Left ventricle myocardium superior (tissue), 1 donor: ENCODE measurements at places on chromosomes 13 and 19.

DNA sequence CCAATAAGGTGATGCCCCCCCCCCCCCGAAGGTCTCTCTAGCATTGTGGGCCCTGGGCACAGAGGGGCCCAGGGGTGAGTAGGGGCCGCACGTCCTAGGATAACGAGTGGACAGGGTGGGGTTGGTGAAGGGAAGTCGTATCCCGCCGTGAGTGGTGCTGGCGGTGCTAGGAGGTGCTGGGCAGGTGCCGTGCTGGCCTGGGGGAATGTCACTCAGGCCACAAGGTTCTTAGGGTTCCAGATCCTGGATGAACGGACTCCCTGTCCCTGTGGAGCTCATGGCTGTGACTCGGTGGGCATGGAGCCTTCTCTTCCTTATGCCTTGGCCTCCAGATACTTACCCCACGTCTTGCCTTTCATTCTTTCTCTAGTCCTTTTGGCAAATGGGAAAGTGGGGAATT lies 157.4 kb upstream of the SOX1 start:
- DNase-seq = no peak

DNA sequence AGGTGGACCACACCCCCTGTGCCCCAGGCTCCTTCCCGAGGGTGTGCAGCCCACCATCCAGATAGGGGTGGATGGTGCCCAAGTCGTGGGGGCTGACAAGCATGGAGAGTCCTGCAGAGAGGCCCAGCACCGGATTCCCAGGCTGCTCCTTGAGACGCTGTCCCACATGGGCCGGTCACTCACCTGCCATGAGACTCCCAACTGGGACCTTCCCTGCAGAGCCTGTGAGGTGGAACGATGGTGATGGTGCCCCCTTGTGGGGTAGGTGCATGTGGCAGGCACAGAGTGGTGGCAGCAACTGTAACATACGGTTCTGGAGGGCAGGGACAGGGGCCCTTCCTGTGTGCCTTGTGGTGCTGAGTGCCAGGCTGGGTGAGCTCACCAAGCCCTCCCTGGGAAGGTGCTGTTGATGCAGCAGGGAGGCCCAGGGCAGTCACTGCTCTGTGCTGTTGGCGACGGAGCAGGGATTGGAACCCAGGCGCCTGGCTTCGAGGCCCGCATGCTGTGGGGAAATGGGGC lies 33.1 kb downstream of the PPP1R37 start:
- peak; percentile 58 for DNase-seq

GRCh38 chr13:110524541-110525257 lies 36.8 kb downstream of the RAB20 start:
- peak; percentile 93 for DNase-seq

- no peak for DNase-seq
These were observed 140.7 kb downstream of the KCTD12 start for GRCh38 chr13:76745261-76746200.

DNA sequence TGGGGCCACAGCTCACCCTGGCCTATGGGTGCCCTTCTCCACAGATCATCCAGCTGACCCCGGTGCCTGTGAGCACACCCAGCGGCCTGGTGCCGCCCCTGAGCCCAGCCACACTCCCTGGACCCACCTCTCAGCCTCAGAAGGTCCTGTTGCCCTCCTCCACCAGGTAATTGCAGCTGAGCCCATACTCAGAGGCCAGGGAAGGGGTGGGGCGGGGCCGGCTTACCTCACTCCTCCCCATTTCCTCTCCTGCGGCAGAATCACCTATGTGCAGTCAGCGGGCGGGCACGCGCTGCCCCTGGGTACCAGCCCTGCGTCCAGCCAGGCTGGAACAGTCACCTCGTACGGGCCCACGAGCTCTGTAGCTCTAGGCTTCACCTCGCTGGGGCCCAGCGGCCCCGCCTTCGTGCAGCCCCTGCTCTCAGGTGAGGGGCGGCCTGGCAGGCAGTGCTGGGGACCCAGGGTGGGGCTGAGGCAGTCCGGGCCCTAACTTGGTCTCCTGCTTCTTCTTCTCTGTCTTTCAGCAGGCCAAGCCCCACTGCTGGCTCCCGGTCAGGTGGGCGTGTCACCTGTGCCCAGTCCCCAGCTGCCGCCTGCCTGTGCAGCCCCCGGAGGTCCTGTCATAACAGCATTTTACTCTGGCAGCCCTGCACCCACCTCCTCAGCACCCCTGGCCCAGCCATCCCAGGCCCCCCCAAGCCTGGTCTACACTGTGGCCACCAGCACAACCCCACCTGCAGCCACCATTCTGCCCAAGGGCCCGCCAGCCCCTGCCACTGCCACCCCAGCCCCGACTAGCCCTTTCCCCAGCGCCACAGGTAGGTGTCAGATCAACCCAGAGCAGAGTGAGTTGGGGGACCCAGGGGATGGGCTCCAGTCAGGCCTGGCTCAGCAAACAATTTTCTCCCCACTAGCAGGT lies 9.6 kb upstream of the PRR19 start:
- DNase-seq = no peak

GRCh38 chr19:900302-901111 lies 7.2 kb downstream of the RNU6-9 start:
- no peak for DNase-seq

DNA sequence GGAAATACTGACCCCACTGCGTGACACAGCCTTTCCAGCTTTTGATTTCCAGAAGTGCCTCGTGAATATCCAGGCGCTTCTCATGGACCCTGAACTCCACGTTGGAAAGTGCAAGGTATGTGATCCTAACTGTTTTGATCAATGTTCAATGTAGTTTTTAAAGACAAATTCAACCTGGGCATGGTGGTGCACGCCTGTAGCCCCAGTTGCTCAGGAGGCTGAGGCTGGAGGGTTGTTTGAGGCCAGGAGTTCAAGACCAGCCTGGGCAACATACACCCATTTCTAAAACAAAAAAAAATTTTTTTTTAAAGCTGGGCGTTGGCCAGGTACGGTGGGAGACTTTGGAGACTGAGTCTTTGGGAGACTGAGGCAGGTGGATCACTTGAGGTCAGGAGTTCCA lies 31.3 kb downstream of the CATSPERD start:
- DNase-seq = no peak

GRCh38 chr13:20969182-20969581 lies 66.6 kb upstream of the XPO4 start:
- DNase-seq = no peak

DNA sequence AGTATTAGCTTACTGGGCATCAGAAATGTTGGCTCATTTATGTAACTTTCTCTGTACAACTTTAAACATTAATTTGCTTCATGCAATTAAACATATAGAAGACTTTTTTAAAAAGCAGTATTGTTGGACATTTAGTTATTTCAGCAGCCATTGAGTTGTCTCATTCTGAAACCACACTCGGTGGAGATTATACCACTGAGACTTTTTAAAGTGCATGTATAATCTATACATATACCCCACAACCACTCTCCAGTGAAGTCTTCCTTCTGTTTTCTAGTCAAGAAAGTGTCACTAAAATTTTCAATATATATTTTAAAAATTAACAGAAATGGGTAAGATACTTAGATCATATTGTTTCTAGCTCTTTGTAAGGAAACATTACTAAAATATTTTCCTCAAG lies 15.5 kb downstream of the SETDB2 start:
- DNase-seq = no peak

GRCh38 chr19:54352041-54352440 lies 12.7 kb downstream of the LAIR1 start:
- no peak for DNase-seq

- no peak for DNase-seq
These were observed 521.9 kb downstream of the DIAPH3 start for GRCh38 chr13:59641817-59642216.

- no peak for DNase-seq
These were observed 9.6 kb downstream of the ZNF211 start for GRCh38 chr19:57642396-57643046.

GRCh38 chr13:25836574-25837336 lies 215.1 kb downstream of the SHISA2 start:
- DNase-seq = no peak

DNA sequence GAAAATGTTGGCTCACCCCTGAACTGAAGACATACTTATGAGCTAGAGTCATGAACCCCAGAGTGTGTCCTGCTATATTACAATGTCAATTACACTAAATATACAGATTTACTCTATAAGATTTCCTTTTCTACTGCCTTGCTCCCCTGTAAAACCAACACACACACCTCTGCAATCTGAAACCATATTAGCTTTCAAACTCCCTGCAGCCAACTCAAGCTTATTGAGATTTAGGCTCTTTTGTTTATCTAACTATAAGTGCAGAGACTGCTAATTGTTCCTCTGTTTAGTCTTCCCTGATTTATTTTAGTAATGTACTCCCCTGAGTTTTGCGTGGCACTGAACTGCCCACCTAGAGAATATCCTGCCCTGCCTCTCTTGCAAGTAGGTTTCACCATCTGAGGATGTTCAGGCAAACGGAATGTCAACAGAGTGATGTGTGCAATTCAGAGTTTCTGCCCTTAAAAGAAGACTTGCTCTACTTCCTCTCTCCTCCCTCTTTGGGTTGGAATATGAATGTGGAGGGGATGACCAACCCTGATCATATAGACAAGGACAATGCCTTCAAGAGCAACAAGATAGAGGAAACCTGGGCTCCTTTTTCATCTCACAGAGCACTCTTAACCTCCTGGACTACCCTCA lies 22.3 kb downstream of the FAM216B start:
- no peak for DNase-seq

GRCh38 chr19:7859831-7860713 lies 14.1 kb downstream of the PRR36 start:
- no peak for DNase-seq

DNA sequence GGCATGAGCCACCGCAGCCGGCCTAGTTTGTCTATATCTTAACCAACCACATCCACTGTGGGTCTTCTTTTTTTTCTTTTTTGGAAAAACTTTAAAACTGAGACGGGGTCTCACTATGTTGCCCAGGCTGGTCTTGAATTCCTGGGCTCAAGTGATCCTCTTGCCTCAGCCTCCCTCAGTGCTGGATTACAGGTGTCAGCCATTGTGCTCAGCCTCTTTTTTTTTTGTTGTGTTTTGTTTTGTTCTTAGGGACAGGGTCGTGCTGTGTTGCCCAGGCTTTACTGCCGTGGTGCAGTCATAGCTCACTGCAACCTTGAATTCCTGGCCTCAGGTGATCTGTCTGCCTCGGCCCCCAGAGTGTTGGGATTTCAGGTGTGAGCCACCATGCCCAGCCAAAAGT lies 7.4 kb downstream of the SNRNP70 start:
- no peak for DNase-seq

GRCh38 chr13:20702530-20702914 lies 977 bp upstream of the IL17D start:
- no peak for DNase-seq

DNA sequence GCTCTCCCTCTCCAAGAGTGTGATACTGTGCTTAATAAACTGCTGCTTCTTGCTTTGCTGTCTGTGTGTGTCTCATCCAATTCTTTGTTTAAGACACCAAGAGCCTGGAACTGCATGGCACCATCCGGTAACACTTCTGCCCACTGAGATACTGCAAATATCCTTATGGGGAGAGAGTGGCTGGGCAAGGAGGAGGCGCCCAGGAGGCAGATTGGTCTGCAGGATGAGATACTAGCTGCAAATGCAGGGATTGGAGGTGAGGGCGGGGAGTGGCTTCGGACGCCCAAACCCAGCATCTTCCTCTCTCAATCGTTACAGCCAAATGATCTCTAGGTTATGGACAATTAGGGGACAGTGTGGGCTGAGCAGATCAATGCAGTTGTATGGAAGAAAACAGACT lies 1.7 kb upstream of the SIGLEC7 start:
- no peak for DNase-seq

- DNase-seq = no peak
These were observed 25.0 kb upstream of the NCCRP1 start for GRCh38 chr19:39171479-39172465.

DNA sequence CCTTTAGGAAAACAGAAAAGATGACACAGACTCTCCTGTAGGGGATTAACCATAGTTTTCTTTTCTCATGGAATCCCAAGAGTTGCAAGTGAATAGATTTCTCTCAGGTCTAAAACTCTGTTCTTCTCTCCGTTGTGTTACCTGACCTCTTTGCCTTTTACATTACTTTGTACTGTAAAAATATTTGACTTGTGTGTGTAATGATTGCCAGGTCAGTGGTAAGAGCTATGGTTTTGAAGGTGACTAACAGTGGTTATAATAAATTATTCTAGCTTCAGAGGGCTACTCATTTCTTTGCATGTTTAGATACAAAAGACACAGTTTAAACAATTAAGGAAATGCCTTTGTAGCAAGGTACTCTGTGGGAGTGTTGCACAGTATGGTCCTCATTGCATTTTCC lies 23.0 kb upstream of the PSG2 start:
- no peak for DNase-seq

- peak; percentile 81 for DNase-seq
These were observed 166.9 kb downstream of the SLC7A1 start for GRCh38 chr13:29428310-29429181.

DNA sequence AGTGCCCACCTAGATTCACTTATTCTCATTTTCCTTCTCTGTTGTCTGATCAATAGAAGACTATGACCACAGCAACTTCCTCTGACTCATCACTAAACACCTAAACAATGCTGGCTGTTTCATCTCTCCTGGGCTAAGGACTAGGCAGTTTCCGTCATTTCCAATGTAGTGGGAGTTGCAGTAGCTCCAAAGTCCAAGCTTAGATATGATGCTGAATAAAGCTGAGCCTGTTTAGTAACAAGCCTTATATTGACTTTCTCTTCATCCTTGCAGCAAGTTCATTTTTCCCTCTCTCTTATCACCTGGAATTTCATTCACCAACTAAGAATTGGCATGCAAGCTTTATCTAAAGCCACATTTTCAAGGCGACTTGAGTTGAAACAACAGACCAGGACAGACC lies 53.5 kb upstream of the PCDH9 start:
- DNase-seq = no peak

DNA sequence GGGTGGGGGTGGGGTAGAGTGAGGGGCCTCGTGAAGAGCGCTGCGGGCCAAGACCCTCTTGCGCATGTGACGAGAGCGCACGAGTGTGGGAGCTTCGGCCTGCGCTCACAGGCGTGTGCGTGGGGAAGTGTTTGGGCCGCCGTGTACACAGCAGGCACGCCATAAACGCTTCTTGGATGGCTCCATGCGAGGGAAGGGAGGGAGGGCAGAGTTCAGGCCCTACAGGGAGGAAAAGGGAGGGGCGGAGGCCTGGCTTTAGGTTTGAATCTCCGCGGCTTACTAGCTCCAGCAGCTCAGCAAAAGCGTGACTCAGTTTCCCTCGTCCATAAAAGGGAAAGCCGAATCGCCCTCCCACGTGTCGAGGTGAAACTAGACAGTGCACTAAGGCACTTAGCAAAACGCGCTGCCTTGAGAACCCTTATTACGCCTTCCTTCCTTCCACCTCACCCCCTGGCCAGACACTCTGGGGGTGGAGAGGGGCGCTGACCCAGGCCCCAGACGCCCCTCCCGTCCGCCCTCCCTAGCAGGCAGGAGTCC lies 12.5 kb downstream of the GADD45B start:
- no peak for DNase-seq

GRCh38 chr19:48629599-48630295 lies 7.4 kb downstream of the DBP start:
- DNase-seq = peak; percentile 70
